ENCODE measurements at places on chromosomes 3 and 15.

- peak; percentile 27 for DNase-seq
These were observed 126.0 kb downstream of the MYLK start for GRCh38 chr3:123758081-123758564.

DNA sequence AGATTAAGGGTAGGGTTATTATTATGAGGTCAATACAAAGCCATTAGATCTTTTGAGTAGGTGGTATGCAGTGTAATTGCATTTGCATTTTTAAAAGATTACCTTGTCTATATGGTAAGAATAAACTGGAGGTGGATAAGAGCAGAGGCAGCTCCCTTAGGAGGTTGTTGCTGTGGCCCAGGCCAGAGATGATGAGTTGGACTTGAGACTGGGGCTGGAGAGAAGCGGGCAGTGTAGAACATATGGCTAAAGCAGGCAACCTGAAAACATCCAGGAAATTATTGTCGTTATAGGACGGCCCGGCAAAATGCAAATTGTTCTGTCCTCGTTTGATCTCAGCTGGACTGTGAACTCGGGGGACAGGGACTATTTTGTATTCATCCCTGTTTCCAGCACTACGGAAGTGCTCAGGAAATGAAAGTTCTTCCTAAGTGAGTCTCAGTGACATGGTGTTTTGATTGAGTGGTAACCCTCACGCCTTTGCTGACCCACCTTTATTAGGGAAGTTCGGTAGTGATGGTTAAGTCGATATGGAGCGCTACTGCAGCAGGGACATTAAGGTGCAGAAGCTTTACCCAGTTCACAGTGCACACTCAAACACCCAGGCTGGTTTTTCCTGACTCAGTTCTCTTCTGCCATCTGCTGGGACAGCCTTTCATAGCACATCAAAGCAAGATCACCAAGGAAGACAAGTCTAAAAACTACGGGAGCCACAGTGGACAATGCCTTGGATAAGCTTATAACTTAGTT, 27.2 kb upstream of the VPS33B start:
- DNase-seq: peak; percentile 25

DNA sequence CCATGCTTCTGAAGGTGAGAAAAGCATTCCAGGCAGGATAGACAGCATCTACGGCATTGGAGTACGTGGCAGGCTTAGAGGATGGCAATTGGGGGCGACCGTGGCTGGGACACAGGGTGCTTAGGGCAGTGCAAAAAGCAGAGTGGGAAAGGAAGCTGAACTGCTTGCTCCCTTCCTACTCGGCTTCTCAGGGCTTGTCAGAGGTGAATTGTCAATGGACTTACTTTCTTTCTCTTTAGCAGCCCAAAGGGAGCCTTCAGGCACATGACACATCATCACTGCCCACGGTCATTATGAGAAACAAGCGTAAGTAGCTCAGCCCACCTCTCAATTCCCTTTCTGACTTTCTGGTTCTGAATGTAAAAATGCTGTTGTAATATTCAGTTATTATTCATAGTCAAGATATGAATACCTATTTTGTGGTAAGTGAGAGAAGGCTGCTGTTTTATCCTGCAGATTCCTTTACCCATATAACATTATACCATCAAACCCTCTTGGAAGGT, 84.3 kb downstream of the KLHL25 start:
- no peak for DNase-seq

DNA sequence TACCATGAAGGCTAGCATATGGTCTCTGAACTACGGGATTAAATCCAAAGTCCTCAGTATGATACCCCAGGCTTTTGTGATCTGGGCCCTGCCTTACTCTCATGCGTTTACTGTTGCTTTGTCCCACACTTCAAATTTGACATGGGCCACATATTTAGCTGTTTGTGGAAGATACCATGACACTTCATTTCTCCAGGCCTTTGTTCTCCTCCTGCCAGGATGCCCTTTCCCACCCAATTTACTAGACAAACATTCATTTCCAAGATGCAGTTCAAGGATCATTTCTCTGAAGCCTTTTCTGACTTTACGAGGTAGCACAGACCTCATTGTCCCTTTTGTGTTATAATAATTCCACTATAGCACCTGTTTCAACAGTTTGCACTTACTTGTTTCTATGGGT, 2.2 kb upstream of the OXSM start:
- DNase-seq: no peak

DNA sequence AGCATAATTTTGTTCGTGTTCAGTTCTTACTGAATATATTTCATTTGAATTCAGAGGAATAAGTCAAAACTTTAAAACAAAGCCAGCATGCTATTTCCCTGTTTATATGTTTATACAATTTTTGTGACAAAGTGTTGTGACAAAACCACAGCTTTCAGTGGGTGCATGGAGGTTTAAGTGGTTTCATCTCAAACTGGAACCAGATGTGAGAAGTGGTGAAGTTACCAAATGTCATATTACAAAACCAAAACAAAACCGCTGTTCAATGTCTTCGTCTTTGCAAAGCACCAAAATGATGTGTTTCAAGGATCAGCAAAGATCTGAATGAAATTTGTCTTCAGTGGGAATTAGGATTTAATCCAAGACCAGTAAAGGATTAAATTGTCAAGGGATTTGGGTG, 59.3 kb upstream of the OSTN start:
- DNase-seq: no peak

DNA sequence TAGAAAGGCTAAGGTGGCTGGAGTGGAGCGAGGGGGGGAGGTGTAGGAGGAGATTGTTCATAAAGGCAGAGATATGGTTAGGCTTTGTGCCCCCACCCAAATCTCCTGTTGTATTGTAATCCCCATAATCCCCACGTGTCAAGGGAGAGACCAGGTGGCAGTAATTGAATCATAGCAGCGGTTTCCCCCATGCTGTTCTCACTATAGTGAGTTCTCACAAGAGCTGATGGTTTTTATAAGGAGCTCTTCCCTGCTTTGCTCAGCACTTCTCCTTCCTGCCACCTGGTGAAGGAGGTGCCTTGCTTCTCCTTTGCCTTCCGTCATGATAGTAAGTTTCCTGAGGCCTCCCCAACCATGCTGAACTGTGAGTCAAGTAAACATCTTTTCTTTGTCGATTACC, 64.7 kb upstream of the CFAP161 start:
- DNase-seq: no peak

DNA sequence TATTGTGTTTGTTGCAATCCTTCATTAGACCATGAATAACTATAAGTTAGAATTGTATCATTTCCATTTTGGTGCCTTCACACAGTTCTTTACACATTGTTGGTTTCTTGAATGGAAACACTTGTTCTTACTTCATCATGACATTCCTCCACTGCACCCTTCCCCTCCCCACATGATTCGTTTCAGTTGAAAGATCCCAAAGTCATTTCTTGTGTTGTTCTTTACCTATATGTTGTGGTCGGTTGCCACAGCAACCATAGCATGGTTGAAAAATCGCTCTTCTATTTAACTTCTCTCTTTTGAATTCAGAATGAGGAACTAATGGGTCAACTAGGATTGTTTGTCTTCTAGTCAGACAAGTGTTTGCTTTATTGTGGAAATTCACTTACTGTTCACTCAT, 103.3 kb downstream of the IL1RAP start:
- DNase-seq: no peak

- DNase-seq: no peak
These were observed 53.8 kb upstream of the C2CD4B start for GRCh38 chr15:62218841-62219240.

- no peak for DNase-seq
These were observed 772.3 kb downstream of the SI start for GRCh38 chr3:164306042-164306441.

DNA sequence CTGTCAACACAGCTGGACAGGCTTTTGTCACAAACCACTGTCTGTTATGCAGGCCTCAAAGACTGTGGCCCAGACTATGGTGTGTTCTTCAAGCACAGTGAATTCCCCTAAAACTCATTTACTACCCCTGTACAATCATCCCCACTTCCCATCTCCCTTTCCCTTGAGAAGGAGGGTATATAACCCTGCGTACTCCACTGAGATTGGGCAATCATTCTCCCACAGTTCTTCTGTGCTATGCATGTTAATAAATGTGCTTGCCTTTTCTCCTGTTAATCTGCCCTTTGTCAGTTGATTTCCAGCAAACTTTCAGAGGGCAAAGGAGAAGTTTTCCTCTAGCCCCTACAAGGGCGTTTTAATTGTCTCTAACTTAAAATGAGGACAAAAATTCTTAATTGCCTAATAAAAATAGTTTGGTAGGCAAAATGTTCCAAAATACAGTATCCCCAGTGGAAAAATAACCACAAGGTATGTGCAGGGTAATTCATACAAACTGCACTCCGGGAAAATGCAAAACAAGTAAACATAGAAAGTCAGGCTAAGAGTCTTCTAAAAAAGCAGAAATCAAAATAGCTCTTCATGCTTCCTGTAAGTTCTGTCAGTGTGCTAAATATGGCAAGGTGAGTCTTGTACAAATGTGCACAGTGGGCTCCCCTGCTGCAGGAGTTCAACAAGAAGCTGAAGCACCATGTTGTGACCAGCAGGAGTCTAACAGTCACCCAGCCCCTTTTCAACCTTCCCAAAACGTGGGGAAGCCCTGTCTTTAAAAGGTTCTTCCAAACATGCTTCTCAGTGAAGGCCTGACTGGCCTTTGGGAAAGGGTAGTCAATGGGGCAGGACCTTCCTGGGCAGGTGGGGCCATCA, 10.2 kb downstream of the ATP10A start:
- DNase-seq: no peak

- DNase-seq: no peak
These were observed 125.9 kb downstream of the TPRA1 start for GRCh38 chr3:127464642-127465041.

DNA sequence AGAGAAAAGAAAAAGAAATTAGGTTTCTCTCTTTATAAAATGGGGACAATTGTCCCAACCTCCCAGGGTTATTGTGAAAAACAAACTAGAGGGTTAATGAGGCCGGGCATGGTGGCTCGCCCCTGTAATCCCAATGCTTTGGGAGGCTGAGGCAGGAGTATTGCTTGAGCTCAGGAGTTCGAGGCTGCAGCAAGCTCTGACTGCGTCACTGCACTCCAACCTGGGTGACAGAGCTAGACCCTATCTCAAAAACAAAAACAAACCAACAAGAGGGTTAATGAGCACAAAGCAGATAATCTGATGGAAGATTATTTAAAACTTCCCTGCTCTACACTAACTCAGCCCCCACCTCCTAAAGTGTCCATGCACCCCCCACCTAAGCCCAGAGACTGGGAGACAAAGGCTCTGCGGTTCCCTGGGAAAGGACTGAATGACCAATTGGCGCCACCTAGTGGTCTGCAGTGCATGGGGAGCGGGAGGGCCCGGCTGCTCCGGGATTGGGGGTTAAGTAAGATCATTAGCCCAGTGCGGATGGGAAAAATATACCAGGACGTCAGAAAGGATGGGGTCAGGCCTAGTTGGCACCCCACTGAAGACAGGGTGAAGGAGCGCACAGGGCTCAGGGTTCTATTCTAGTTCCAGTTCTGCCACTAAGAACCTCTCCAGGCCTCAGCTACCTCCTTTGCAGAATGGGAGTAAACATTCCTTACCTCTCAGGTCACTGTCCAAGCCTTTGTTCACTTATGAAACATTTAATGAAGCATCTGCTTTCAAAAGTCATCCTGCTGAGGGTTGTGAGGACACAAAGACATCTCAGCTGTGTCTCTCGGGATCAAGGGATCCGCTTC, 15.6 kb downstream of the PIF1 start:
- DNase-seq: peak; percentile 64

GRCh38 chr3:64224826-64225610, at the start of gene PRICKLE2:
Gene PRICKLE2, minus strand, starts transcription at chr3:64225466. Its CDS starts 26,539 bp downstream, at chr3:64198927.
- DNase-seq: peak; percentile 63

DNA sequence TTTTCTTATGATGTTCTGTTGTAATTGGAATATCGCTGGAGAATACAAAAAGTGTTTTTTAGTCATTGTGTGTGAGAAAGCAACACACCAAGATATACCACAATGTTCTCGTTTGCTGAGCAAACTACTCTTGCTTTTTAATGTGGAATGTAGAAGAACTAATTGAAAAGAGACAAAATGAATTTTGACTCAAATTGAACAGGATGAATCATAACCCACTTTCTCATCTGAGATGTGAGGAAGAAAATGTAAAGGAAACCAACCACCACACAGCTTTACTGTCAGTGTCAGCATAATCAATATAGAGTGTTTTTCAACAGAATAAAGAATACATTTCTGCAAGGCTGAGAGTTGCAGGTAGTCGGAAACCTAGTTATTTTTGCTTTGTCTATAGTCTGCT, 448.8 kb upstream of the TPRG1 start:
- no peak for DNase-seq

GRCh38 chr3:34364335-34364734, 565.9 kb downstream of the PDCD6IP start:
- DNase-seq: no peak

DNA sequence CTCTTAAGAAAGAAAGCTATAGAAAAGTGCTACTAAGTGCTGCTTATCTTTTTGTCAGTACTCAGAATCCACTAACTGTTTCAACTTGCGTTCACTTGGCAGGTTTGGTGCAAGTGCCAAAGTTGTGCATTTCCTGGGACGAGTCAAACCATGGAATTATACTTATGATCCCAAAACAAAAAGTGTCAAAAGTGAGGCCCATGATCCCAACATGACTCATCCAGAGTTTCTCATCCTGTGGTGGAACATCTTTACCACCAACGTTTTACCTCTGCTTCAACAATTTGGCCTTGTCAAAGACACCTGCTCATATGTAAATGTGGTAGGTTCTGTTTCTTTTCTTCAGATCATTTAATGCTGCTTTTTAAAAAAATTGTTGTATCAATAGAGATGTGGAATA, 32.6 kb downstream of the GYG1 start:
- no peak for DNase-seq

DNA sequence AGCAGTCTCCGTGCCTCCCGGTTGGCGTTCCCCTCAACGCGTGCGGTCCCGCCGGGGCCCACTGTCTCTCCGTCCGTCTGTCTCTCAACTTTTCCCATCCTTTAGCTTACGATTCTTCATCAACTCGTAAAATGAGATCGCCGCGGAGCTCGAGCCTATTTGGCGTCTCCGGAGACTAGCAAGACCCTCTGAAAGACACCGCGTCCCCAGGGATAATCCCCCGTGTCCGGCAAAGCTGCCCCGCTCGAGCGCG, 3.4 kb downstream of the GATA2 start:
- no peak for DNase-seq

GRCh38 chr3:52649461-52650210, 36.1 kb downstream of the PBRM1 start:
- no peak for DNase-seq

- no peak for DNase-seq
These were observed 22.0 kb downstream of the COL6A6 start for GRCh38 chr3:130539005-130539404.

GRCh38 chr3:126035362-126036050, 48.4 kb downstream of the SLC41A3 start:
- no peak for DNase-seq

Data from amniotic stem cell (primary cell).